WTC11 (cell line): ENCODE measurements at places on chromosomes 7 and 10. TPM values are rescaled to one million over a fixed set of nuclear protein-coding genes. Genes with fewer than 3 reads are reported as not detected.

DNA sequence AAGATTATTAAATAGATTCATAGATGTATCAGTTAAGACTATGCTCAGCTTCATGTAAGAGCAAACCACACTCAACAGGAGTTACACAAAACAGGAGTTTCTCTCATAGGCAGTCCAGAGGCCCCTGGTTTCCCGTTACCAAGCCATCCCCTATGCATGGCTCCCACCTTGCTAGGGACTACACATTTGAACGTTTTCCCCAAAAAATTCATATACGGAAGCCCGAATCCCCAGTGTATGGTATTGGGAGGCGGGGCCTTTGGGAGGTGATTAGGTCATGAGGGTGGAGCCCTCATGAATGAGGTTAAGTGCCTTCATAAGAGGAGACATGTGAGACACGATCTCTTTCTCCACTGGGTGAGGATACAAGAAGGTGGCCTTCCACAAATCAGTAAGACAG lies 29.1 kb downstream of the RSU1 start:
- no peak overlapping the region for H3K4me3 ChIP-seq
- H3K36me3 ChIP-seq, result peaks cover 11% of the 10 kb centered on the region
- H3K4me1 ChIP-seq, result no peaks in the 10 kb centered on the region
- no peak for DNase-seq

DNA sequence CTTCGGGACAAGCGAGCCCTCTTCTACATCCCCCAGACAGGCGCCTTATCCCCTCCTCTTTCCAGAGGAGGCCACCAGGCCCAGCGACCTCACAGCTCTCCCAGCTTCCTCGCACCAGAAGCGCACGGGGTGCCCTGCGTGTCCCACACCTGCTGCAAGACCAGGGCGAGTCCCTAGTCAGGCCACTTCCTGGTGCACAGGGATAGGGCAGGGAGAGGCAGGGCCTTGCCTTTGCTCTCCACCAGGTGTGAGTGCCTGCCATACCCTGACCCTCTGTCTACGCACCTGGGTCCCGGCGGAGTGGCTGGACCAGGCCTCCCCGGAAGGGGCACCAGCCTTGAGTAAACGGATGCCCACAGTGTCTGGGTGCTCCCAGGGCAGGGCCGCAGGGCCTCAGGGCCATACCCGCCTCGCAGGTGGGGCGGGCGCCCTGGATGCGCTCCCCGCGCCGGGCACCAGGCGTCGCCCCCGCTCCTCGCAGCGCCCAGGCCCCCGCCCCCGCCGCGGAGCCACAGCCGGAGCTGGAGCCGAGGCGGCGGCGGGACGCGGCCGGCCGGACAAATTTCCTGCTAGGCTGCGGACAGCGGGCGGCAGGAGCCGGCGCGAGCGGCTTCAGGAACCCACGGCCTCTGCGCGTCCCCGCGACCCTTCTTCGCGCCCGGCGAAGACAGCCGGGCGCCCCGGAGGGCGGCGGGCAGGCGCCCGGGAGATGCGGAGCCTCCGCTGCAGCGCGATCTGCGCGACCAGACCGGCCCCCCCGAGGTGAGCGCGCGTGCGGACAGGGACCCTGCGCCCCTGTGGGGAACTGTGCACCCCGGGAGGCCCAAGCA lies at the start of gene PTPRE:
TSS of gene PTPRE (plus strand) at position 556 of the 830 bp plus-strand sequence. CDS start 133,779 bp downstream, outside the sequence.
- peak within 1 kb of the TSS; percentile 52 for H3K4me3 ChIP-seq
- peak; percentile 76 for DNase-seq
- H3K4me1 ChIP-seq, result peaks cover 3% of the 10 kb centered on the region
- H3K27ac ChIP-seq, result no peak within 1 kb of the TSS

DNA sequence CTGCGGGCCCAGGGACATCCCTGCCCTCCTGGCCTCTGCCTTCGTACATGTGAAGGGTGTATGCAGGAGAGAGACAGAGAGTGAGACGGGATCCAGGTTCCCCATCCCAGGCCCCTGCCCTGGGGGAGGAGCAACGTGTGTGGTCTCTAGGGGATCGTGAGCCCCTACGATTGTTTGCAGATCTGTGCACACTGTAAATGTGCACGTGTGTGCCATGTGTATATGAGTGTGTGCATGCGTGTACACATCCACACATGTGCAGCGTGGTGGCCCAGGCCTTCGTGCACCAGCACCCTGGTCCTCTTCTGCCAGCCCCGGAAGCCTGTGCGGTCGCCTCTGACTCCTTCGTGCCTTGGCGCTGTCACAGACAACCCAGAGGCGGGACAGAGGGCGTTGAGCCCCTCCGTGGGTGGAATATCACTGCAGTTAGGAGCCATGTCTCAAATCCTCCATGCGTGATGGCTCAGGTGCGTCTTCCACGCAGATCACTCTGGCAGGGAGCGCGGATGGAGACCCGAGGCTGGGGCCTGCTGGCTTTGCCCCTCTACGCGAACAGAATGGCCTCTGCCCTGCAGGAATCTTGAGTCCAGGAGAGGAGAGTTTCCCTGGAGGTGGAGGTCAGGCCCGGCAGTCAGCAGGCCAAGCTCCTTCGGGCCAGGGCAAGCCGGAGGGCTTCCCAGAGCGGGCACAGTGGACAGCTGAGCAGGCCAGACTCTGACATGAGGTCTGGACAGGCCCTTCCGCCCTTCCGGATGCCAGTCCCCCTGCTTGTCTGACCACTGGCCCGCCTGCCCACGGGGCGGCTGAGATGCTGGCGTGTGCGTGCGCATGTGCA lies 97.5 kb downstream of the UNCX start:
- no peak for DNase-seq
- H3K4me1 ChIP-seq, result no peaks in the 10 kb centered on the region
- no peaks in the 10 kb centered on the region for H3K27me3 ChIP-seq
- no peak overlapping the region for H3K27ac ChIP-seq

DNA sequence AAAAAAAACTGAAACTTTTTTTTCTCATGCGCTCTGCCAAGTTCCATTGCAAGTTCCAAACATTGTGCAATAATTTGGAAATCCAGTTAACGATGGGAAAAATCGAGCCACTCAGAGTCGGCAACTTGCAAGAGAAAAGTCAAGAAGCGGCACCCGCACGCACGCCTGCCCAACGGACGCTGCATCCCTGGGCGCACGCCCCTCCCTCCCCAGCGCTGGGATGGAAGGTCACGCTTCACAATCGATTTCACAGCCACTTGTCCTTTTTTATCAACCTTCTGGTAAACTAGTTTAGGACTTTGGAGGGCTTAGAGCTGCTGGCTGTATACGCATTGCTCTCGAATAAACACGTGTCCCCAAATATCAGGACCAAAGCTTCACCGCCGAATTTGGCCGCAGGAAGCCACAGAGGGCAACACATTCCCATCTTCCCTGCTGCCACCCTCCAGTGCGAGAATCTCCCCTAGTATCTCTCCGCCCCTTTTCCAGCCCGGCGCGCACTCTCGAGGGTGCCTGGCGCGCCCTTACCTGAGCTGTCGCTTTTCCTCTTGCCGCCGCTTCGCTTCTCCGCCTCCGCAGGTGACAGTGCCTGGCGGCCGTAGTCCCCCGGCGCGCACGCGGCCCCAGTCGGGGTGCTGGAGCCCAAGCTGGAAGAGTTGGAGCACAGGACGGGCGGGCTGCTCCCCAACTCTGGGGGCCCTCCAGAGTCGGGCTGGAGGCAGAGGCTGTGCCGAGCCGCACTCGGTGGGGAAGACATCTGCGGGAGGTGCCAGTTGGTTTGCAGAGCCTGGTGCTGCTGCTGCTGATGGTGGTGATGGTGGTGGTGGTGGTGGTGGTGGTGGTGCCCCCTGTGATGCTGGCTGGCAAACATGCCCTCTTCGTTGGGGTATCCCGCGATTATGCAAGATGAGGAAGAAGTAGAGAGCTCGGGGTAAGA lies 857 bp downstream of the MEOX2 start:
- peaks cover 53% of the 10 kb centered on the region for H3K27me3 ChIP-seq
- H3K36me3 ChIP-seq, result no peaks in the 10 kb centered on the region
- DNase-seq, result peak; percentile 57
- H3K27ac ChIP-seq, result no peak overlapping the region
- H3K4me3 ChIP-seq, result peak overlapping the region; percentile 81

DNA sequence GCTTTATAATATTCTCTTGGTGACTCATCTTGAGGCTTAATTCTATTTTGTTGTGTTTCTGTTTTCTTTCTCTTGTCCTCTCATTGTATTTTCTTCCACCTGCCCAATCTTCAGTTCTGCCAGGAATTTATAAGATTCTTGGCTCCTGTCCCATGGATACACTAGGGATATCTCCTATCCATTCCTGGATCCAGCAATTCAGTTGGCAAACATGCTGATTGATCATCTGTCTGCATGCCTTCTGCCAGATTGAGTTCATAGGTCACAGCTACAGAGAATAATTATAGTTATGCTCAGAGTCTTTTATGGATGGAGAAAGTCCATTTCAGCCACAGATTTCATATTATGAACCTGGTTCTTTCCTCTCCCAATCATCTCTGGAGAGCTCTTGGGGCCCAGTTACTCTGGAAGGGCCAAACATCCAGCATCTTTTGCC lies 140.4 kb upstream of the MAGI2 start:
- no peaks in the 10 kb centered on the region for H3K36me3 ChIP-seq
- DNase-seq, result no peak
- no peaks in the 10 kb centered on the region for H3K27me3 ChIP-seq
- no peaks in the 10 kb centered on the region for H3K4me1 ChIP-seq

DNA sequence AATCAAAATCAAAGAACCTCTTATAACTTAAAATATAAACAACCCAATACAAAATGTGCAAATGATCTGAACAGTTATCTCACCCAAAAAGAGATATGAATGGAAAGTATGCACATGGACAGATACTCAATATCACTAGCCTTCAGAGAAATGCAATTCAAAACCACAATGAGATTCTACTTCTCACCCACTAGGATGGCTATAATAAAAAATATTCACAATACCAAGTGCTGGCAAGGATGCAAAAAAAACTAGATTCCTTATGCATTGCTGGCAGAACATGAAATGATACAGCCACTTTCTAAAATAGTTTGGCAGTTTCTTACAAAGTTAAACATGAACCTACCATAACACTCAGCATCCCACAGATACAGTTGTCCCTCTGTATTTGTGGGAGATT lies 130.1 kb upstream of the LRRN3 start:
- DNase-seq, result no peak
- H3K27ac ChIP-seq, result no peak overlapping the region
- H3K4me1 ChIP-seq, result no peaks in the 10 kb centered on the region
- H3K27me3 ChIP-seq, result no peaks in the 10 kb centered on the region
- no peaks in the 10 kb centered on the region for H3K36me3 ChIP-seq
- H3K4me3 ChIP-seq, result no peak overlapping the region

GRCh38 chr10:42654419-42654818 lies 16.0 kb upstream of the ZNF33B start:
- DNase-seq, result no peak
- H3K27me3 ChIP-seq, result peaks cover 4% of the 10 kb centered on the region; the same call in 1 of the 2 replicates
- no peak overlapping the region for H3K27ac ChIP-seq
- 0 out of 2 replicates have a peak, but pooled peaks cover 4% of the 10 kb centered on the region for H3K36me3 ChIP-seq
- H3K4me1 ChIP-seq, result no peaks in the 10 kb centered on the region

- H3K27me3 ChIP-seq, result no peaks in the 10 kb centered on the region
- H3K4me3 ChIP-seq, result no peak overlapping the region
- H3K27ac ChIP-seq, result no peak overlapping the region
- H3K4me1 ChIP-seq, result peaks cover 17% of the 10 kb centered on the region
- no peak for DNase-seq
Observed at GRCh38 chr10:112475575-112476218, 28.7 kb downstream of the VTI1A start.

DNA sequence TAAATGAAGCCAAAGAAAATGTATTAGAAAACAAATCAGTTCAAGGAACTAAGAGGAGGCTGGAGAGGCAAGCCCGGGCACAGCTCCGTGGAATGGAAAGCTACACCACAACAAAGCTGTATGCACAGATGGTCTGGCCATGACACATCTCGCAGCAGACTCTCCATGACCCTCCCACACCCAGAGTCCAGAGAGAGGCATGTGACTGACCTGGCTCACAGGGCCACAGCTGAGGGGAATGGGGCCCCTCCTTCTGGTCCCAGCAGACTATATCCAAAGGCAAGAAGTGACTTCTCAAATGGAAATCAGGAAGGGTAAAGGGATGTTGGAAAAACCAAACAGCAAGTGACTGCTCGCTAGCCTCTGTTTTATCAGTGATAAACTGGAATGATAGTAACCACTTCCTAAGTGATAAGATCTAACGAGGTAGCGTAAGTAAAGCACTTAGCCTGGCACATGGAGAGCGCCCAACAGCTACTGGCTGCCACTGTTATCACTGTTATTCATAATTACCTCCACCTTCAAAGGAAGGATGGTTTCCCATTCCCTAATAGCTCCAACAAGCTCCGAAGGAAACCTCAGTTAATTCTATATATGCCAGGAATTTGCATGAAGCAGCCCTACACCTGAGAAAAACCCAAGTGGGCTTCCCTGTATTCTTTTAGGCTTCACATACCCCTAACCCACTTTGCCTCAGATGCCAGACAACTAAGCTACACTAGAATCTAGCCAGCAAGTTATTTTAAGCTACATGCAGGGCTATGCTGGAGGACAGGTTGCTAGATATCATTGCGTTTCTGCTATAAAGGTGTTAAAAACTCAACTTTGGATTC lies 8.4 kb downstream of the OSBPL3 start:
- DNase-seq, result no peak
- H3K27ac ChIP-seq, result peak overlapping the region; percentile 11; the same call in 1 of the 2 replicates

GRCh38 chr7:44472843-44473242 lies 17.6 kb downstream of the NUDCD3 start:
- H3K4me3 ChIP-seq, result no peak overlapping the region
- H3K27ac ChIP-seq, result no peak overlapping the region
- H3K36me3 ChIP-seq, result peaks cover 36% of the 10 kb centered on the region
- no peaks in the 10 kb centered on the region for H3K4me1 ChIP-seq
- no peak for DNase-seq

DNA sequence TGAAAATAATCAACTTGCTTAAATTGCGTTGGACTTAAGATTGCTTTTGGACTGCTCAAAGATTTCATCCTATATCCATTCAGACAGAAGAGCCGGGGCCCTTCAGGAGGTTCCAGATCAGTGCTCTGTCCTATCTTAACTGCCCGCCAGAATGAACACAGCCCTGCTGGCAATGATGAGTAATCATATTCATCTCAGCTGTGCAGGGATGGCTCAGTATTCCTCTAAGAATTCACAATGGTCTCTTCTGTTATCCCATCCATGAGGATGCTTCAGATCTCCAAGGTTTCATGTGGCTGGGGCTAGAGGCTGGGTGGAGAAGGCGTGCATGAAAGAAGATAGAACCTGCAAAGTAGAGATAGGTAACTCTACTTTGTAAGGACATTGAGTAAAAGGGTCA lies 80.0 kb upstream of the NPVF start:
- H3K36me3 ChIP-seq, result no peaks in the 10 kb centered on the region
- no peak overlapping the region for H3K4me3 ChIP-seq
- no peak for DNase-seq
- no peak overlapping the region for H3K27ac ChIP-seq

DNA sequence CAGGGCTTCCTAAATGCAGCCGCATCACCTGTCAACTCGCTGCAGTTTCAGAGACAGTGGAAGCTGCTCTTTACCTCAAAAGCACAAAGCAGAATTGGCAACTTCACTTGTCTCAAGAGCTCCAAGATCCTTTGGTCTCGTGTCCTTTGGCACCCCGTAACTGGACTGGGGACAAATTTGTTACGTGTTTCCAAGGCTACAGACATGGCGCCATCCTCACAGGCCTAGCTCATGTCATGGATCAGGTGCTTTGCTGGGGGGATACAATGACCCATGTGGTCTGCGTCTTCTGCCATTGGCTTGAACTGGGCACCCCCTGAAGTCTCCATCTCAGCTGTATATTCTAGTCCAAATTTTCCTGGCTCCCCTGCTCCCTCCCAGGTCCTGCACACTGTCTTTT lies 48.6 kb downstream of the CHST3 start:
- H3K27ac ChIP-seq, result no peak overlapping the region
- DNase-seq, result no peak
- H3K4me1 ChIP-seq, result peaks cover 4% of the 10 kb centered on the region
- H3K4me3 ChIP-seq, result no peak overlapping the region
- H3K36me3 ChIP-seq, result no peaks in the 10 kb centered on the region

The CFTR gene
- total RNA-seq, result 0.72 to 1.4 TPM (median 0.89 TPM) in 3 replicates

The FAM185A gene
- 7.7 to 8.6 TPM (median 7.9 TPM) in 3 replicates for total RNA-seq

The FXYD4 gene
- not detected in 3 replicates for total RNA-seq

The LLCFC1 gene
- not detected in 3 replicates for total RNA-seq

The SFTPA1 gene
- total RNA-seq, result 3.8 to 7.6 TPM (median 4.4 TPM) in 3 replicates

The PLEKHS1 gene
- not detected in 3 replicates for total RNA-seq

The FAM237B gene
- not detected in 3 replicates for total RNA-seq

The RASA4B gene
- total RNA-seq, result 3.6 to 6.2 TPM (median 3.9 TPM) in 3 replicates

The FAM13C gene
- total RNA-seq, result 0.82 to 1.5 TPM (median 0.89 TPM) in 3 replicates
